ENCODE measurements at places on chromosomes 11 and 22. TPM values are rescaled to one million over a fixed set of nuclear protein-coding genes. Genes with fewer than 3 reads are reported as not detected.

DNA sequence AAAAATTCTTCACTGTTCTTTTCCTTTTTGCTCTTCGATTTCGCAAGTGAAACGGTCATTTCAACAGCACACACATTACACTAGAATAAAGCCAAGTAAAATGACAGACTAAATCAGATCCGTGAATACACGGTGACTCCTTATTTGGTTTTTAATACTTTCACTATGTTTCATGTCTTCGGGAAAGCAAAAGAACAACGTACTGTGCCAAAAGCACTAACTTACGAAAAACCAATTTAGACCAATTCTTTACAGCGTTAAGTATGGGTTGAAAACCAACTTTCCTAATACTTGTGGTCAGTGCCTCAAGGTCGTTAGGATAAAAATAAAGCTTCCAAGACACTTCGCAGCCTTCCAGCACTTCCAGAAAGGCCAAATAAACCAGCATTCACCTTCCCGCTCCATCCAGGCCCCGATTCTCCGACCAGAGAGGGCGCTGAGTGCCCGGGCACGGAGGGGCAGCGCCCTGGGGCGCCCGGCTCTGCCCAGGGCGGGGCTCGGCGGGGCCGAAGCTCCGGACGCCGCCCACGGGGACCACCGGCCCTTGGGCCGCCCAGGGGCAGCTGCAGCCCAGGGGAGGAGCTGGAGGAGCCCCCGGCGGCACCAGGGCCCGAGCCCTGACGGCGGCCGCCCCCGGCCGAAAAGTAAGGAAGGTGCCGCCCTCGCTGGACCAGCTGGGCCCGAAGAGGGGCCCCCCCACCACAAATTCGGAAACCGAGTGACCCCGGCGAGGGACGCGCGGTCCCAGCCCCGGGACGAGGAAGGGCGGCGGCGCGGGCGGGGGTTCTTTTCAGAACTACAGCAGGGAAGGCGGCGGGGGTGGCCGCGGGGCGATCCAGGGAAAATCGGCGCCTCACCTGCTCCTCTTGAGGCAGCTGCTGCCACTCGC is 499 bp downstream of the ATL3 start:
- DNase-seq: peak; percentile 83

Gene AGBL2
- total RNA-seq: 0.79 TPM

GRCh38 chr11:16242806-16243205 is 113.5 kb downstream of the SOX6 start:
- no peak for DNase-seq

GRCh38 chr11:123258877-123259276 is 63.8 kb upstream of the CLMP start:
- no peak for DNase-seq
